Sciatic nerve (tissue), 2 donors: ENCODE measurements at places on chromosomes 7 and 10.

DNA sequence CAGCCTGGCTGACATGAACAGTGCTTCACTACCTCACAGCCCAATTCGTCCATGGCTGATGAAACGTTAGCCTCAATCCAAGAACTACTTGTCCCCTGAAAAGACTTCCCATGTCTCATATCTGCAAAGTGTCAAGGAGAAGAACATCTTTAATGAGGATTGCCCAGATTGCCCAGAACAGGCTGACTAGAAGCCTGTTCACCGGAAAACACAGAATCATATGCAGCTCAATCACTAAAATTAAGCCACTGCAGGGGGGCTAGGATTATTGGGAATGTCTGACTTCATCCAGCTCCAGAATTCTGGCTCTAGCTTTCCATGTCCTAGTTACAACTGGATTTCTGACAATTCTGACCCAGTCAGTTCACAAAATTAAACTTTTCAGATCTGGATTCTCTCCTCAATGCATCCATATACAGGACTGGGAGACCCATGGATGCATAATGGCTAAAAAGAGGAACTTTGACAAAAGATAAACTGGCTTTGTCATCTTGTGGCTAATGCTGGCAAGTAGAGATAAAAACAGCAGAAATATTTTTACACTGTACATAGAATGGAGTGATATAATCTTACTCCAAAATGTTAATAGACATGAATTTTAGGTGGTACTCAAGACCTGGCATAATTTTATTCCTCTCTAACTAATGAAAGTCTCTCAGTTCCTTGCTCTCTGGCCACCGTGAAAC, 467.0 kb upstream of the POT1 start:
- no peak for DNase-seq

DNA sequence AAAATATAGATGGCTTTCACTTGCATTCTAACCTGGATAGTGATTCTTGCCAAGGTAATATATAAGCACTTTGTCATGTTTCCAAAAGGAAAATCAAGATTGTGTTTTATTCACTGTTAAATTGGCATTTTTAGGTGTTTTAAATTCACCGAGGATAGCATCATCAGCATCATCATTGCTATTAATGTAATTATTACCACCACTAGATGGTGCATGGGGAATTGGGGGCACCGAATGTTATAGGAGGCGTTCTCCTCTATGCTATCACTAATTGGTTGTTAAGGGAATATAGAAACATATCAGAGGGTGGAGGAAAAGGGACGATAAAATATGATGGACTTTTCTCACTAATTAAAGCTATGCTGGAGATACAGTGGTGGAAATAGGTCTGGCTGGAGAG, 95.5 kb downstream of the CELF2 start:
- DNase-seq = no peak

- no peak for DNase-seq
These were observed 29.4 kb downstream of the CPA1 start for GRCh38 chr7:130409712-130410072.

GRCh38 chr10:60167050-60167449, 222.6 kb downstream of the ANK3 start:
- no peak for DNase-seq

- DNase-seq = no peak
These were observed 159.6 kb downstream of the NRP1 start for GRCh38 chr10:33174674-33175434.

DNA sequence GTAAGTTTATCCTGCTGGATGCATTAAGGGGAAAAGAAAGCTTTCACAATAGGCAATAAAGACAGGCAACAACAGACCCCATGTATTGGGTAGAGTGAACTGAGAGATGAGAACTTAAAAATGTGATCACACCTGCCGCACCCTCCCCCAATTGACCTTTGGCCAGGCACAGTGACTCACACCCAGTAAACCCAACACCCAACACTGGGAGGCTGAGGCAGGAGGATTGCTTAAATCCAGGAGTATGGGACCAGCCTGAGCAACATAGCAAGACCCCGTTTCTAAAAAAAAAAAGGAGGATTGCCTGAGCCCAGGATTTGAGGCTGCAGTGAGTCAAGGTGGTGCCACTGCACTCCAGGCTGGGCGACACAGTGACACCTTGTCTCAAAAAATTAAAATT, 86.9 kb downstream of the MPP7 start:
- DNase-seq = no peak

GRCh38 chr10:50536617-50537240, 87.0 kb downstream of the SGMS1 start:
- DNase-seq = no peak

DNA sequence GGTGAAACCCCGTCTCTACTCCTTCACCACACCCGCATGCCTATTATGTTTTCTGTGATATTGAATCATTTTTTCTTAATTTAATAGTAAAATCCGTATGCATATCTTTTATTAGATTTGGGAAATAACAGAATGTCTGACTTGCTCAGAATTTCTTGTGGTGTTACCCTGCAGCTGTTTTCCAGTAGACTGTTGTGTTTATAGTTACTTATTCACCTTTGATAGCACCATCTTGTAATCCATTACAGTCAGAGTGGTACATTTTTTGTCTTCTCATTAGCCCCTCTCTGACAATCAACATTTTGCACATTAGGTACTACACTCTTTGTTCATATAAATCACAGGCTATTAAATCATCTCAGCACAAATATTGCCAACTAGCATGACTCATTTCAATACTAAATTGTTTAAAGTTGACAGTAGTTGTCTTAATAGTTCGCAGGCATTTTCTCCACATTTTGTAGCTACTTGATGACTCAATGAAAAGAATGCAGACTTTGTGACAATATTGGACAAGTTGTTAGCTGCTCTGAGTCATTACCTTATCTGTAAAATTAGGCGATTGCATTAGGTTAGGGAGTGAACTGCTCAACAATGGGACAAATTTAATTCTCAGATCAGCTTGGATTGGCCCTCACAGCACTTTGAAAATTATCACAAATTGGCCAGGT, 17.8 kb upstream of the SLC16A12 start:
- no peak for DNase-seq

DNA sequence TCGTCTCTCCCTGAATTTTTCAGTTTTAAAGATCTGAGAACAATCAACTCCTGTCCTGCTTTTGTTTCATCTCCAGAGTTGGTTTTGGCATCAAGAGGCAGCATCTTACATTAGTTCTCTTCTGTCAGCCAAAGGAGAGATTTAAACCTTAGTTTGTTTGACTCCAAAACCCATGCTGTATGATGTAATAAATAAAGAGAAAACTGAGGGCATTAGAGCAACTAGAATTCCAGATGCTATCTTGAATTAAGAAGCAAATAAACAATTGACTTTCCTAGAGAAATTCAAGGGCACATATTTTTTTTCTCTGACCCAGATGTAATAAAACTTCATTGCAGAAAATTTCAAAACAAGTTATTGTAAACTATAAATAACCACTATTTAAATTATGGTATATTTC, 54.4 kb downstream of the INHBA start:
- DNase-seq = no peak

- DNase-seq = no peak
These were observed 35.5 kb upstream of the WASL start for GRCh38 chr7:123784263-123784662.

DNA sequence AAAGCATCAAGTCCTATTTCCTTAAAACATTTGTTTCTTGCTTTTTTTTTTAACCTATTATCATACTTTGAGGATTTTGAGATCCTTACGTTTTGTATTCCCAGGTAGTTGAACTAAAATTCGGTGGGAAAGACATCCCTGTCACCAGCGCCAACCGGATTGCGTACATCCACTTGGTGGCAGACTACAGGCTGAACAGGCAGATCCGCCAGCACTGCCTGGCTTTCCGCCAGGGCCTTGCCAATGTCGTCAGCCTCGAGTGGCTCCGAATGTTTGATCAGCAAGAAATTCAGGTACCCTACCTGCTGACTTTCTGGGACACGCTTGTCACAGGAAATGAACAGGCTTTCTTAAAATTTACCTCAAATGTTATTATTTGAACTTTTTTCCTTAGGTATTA, 83.0 kb upstream of the DNAJB6 start:
- DNase-seq = no peak

DNA sequence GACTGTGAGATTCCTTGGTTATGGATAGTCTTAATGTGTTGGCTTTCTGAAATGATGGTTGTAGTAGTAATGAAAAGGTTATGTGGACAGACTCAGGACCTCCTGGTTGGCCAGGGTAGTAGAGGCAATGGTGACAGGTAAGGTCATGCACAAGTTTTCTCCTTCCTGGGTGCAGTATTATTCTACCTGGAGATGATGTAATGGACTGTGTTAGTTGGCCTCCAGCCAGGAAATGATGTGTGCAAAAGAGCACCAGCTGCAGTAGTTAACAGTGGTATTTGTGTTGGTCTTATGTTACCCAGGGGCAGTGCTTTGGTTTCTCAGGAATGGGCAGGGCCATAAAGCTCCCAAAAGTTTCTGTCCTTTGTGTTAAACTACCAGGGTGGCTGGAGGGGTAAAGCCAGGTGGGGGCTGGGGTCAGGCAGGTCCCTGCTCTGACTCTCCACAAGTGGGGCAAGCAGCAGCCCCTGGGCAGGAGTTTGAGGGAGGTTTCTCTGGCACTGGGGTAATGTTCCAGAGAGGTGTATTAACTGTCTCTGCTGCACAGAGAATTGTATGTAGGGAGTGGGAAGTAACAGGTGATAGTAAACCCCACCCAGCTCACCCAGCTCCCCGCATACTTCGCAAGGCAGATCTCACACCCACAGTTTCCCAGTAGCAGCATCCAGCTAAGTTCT, 36.3 kb downstream of the GPR22 start:
- no peak for DNase-seq

GRCh38 chr10:97190450-97190849, 4.7 kb upstream of the SLIT1 start:
- no peak for DNase-seq

GRCh38 chr7:31663072-31663471, 23.9 kb upstream of the PPP1R17 start:
- no peak for DNase-seq

DNA sequence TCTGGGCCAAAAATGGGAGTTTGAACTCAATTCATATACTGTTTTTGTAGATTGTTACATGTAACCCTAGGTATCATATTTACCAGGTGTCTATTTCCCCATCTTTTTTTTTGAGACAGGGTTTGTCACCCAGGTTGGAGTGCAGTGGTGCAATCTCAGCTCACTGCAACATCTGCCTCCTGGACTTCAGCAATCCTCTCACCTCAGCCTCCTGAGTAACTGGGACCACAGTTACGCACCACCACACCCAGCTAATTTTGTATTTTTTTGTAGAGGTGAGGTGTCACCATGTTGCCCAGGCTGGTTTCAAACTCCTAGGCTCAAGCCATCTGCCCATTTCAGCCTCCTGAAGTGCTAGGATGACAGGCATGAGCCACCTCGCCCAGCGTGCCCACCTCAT, 28.2 kb upstream of the FBXW4 start:
- DNase-seq = no peak

DNA sequence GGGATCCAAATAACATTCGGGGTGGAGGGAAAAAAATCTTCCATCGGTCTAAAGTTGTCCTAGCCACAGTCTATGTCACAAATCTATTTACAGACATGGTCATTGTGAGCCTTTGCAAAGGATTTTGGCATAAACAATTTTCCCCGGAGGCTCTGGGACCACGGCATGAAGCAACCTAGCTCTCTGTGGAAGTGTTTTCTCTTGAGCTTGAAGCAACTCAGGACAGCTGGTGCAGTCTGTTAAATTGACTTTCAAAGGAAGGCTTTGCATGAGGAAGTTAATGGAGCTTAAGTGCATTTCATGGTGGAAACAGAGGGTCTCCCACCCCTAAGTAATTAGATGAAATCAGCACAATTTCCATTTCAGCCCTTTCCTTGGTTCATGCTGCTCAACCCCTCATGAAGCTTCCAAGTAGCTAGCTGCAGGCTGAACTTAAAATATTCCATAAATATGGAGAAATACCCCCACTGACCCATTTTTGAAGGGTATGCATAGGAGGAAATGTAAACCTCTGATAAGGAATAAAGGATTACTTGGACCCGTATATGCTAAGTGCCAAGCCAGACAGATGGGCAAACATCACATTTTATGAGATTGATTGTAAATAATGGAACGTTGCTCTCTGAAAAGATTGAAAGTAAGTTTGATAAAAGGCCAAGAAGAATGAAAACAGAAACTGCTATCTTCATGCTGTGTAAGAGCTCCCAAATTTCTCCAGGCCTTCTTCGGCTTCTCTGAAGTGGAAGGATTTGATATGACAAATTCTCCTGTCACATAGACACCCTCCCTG, 39.9 kb downstream of the CCDC3 start:
- DNase-seq = no peak

DNA sequence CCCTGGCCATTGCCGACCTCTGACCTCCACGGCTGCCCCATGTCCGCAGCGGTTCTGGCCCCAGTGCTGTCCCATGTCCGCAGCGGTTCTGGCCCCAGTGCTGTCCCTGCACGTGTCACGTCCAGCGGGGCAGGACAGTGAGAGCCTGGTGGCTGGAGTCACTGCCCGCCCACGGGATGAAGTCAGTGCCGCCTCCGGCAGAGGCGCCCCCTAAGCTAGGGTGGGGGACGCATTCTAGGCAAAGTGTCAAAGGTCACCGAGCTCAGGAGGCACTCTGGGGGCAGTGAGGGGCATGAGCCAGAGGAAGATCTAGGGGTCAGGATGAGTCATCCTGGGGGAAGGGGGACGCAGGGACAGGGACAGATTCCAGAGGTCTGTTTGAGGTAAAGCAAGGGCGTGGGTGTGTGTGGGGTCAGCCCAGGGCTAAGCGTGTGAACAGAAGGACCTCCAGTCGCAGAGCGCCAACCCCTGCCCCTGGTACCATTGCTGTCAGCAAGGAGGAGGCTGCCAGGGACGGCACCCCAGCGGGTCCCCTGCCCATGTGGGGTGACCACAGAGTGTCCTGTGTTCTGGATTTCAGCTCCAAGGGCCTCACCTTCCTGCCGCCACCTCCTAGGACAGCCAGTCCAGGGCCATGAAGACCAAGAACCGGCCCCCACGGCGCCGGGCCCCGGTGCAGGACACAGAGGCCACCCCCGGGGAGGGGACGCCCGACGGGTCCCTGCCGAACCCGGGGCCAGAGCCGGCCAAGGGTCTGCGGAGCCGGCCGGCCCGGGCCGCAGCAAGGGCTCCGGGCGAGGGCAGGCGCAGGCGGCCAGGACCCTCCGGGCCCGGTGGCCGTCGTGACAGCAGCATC, 665 bp downstream of the BHLHA15 start:
- peak; percentile 56 for DNase-seq

- no peak for DNase-seq
These were observed 60.8 kb downstream of the ATXN7L1 start for GRCh38 chr7:105815576-105815975.

DNA sequence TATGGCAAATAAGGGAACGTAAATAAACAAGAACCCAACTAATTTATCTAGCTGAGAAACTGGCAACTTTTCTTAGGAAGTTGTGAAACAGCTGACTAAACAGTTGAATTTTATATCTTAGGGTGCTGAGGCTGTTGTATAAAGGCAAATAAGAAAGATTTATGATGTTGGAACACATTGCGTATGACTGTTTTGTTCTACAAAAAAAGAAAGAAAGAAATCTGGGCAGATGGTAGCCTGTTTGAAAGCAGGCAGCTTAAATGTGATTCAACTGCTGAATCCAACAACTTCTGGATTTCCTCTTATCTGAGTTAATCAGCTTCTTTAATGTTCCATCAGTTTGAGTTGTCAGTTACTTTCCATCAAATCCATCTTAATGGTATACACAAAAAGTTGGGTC, 214.5 kb downstream of the SNX13 start:
- DNase-seq = no peak

- DNase-seq = no peak
These were observed 118.0 kb downstream of the OTUD1 start for GRCh38 chr10:23556727-23557440.
